ENCODE measurements at places on chromosomes 3 and 15.

GRCh38 chr3:125587039-125587648 is 8.2 kb downstream of the OSBPL11 start:
- no peak for DNase-seq

DNA sequence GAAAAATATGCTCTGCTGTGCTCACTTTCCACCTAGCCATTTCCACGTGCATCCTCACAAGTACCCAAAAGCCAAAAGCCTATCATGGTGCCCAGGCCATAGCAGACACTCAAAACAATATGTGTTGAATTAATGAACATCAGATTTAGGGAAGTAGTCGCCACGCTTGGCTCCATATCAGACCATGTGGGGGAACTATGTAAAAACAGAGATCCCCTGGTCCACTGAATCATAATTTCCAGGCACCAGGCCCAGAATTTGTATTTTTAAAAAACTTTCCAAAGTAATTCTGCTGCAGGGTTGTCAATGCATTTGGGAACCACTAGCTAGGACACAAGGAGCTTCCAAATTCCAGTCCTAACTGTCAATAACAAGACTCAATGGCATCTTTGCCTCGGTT is 77.3 kb downstream of the CNTN3 start:
- DNase-seq, result no peak

- DNase-seq, result no peak
These were observed 462.6 kb downstream of the PDCD6IP start for GRCh38 chr3:34261001-34261385.

- DNase-seq, result no peak
These were observed 21.3 kb downstream of the MEGF11 start for GRCh38 chr15:66232267-66232625.

DNA sequence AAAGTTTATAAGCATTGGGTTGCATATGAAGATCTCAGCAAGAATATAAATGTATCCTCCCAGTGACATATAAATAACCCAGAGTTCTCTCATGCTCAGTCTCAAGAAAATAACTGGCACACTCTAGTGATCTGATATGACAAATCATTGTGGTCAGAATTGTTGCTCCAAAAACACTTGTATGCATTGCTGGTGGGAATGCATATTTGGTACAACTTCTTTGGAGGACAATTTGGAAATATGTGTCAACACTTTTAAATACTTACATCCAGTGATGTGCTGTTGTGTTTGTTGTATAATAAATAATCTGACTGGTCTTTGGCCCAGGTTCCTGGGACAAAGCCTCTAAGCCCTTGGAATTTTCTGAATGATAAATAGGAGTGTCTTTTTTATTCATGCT is 66.7 kb upstream of the STT3B start:
- DNase-seq, result no peak

- DNase-seq, result no peak
These were observed 27.6 kb downstream of the CMC1 start for GRCh38 chr3:28268989-28269388.

DNA sequence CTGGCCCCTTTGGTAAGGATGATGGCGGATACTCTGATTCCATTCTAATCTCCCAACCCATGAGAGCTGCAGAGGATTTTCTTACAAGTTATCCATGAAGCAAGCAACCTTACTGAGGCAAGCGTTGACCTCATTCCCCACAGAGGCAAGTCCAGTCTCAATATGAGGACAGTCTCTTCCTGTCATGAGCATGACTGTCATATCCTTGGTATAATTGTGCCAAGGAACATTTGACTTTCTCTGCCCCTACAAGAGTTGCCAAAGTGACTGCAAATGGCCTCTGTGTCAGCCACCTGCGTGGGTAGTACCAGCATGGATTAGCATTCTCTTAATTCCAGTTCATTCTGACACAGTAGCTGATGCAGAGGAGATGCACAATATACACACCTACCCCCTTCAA is 71.2 kb upstream of the TMEM158 start:
- DNase-seq, result no peak

- DNase-seq, result no peak
These were observed 513.7 kb downstream of the FOXP1 start for GRCh38 chr3:71069797-71070196.

DNA sequence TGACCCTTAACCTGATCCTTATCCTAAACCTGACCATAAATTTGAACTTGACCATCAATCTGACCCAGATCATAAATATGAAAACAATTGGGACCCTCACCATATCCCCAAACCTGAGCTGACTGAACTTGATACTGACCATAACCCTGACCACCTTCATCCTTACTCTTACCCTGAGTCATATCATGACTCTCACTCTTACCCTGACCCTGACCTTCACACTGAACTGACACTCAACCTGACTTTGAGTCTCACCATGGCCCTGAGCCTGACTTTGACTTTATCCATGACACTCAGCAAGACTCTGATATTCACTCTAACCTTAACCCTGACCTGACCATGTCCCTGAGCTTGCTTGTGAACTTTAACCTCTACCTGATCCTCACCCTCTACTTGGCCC is 34.3 kb upstream of the SLC25A26 start:
- DNase-seq, result no peak

DNA sequence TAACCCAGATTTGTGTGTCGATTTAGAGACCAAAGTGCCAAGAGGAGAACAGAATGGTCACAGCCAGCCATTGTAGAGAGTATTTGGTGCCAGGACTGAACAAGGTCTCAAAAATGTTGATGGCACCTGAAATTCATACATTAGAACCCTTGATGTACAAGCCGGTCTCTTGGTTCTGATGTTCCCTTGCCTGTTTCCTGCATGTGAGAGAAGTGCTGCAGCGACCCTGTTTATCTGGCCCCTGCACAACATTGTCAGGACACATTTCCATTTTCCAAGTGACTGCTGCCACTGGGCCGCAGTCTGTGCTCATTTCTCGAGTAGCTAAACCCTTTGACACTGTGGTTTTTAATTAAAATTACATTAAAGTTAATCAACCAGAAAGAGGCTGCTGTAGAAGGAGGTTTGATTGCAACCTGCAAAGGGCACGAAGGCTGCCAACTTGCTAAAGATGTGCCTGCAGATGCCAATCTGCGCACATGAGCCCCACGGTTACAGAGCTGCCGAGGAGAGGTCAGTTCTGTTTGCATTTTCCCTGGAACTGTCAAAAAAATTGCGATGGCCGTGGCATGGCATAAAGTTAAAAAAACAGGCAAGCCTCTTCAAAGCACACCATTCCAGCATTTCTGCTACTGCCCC is 136.4 kb upstream of the CMC1 start:
- no peak for DNase-seq

DNA sequence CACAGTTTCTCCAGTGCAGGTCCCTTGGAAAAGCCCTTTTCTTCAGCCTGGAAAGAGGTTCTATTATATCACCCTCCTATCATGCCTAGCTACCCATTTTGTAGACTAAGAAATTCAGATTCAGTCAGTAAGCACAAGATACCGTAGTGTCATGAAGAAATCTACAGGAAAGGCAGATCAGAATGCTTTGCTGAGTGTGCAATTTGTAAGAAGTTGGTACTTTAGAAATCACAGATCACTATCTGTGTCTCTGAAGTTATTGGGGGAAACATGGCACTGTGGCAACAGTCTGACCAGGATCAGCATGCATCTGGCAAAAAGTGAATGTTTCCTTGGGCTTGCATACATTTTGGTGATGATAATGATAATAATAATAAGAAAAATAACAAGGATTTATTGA is 531.8 kb downstream of the EPHB1 start:
- no peak for DNase-seq

DNA sequence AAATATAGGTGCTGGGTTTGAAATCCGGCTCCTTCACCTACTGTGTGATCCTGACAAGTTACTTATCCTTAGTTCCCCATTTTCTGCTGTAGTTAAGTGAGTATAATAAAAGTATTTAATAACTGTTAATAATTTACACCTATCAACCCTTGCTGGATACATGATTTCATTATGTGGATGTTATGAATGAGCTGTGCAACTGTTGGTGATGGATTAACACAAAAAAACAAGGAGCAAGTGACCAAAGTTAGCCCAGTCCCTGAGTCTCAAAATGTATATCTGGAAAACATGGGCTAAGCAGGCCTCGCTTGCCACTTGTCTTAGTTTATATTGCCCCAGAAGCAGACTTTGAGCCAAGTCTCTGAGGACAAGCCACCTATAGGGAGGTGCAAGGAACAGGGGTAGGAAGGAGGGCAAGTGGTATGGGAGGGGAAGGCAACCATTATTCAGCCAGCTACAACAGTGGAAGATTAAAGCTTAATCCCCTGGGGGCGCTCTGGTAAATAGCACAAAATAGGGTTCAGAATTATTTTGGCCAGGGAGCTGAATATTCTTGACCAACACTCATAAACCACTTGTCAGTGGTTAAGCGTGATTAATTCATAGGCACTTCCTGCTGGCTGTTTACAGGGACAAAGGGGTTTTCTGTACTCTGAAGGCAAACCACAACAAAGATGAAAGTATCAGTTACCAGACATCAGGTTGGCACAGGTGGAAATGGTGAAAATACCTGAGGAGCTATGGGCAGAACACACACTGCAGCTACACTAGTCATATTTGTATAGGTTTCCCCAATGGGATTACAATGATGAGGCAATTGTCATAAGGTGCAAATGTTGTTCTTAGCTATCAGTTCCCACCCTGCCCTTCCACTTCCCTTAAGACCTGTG is 76.2 kb downstream of the TRIM42 start:
- no peak for DNase-seq

DNA sequence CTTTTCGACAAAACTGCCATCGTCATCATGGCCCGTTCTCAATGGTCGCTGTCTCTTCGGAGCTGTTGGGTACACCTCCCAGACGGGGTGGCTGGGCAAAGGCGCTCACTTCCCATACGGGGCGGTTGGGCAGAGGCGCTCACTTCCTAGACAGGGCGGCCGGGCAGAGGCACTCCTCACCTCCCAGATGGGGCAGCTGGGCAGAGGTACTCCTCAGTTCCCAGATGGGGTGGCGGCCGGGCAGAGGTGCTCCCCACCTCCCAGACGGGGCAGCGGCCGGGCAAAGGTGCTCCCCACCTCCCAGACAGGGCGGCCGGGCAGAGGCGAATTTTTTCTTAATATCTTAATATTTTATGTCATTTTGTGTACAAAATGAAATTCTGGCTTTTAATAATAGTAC is 44.5 kb downstream of the PARP14 start:
- DNase-seq, result no peak

DNA sequence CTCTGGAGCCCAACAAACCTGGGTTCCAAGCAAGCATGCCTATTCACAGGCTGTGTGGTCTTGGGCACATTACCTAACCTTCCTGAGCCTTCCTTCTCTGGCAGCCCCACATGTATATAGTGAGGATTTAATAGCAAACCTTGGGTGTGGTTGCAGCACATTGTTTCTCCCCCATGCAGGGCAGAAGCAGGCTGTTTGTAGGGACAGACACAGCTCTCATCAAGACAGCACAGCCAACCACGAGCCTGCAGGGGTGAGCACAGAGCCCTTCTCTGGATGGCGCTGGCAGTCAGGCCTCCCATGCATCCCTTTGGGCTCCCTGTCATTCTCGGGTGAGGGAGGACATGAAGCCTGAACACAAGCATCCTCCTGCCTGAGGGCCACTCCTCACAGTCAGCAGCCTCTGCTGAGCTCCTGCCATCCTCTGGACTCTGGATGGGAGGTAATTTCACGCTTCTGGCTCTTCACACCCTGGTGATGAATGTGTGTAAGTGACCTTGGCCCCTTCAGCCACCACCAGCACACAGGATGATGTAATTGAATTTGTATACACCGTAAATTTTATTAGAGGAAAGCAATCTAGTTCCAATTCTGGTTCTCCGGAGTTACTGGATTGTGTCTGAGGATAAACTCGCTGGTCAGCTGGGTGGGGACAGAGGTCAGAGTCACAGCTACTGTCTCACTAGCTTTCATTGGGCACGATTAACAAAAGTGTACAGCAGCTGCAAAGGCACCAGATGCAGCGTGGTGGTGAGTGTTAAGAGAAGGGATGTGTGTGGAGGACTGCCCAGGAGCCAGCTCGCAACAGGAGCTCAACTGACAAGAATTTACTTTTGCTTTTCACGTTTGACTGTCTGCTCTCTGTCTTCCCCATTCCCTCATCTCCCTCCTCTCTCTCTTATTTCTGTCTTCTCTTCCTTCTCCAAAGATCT is 118.1 kb downstream of the CLSTN2 start:
- DNase-seq, result no peak

- no peak for DNase-seq
These were observed 116.5 kb downstream of the UBE2E2 start for GRCh38 chr3:23319366-23320312.

DNA sequence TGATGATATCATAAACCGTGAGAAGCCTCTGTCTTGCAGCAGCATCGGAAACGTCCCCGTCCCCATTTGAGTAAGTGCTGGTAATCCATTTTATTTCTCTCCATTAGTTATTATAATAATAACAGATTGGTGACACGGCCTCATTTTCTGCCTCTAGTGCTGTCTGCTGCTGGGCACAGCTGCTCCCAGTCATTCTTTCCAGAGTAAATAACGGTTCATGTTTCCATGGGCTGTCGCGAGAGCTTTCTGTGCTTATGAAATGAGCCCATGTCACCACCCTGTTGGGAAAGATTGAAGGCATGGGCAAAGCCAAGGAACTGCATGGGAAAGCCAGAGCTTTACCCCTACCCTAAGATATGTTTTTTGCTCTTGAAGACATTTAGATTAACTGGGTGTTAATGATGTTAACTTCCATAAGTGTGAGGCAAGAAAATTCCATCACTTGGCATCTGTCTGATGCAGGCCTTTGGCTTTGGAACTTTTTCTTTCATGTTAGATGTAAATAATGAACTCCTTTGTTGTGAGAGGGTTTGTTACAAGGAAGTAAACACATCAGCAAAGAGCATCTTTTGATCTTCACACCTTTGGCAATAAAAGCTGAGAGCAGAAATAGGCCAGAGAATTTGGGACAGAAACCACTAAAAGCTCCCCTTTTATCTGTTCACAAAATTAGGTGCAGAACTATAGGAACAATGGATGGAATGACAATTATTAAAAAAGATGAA is 141.8 kb downstream of the FILIP1L start:
- DNase-seq, result no peak

GRCh38 chr3:147267434-147267833 is 138.9 kb downstream of the ZIC4 start:
- DNase-seq, result no peak

GRCh38 chr15:67799801-67800205 is 25.5 kb upstream of the SKOR1 start:
- no peak for DNase-seq

DNA sequence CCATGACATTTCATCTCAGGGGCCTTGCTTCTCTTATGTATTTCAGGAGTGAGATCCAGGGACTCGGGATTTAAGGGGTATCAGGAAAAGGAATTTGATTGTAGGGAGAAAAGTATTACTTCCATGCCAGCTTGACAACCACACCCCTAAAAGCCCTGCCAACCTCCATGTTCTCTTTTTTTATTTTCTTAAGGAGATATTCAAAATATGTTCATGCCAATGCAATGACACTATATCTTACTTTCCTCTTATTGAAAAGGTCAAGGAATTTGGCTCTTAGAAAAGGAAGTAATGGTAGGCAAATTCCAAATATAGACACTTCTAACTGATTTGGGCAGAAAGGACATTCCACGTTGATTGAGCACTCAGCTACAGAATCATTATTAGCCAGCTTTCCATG is 407.5 kb upstream of the NECTIN3 start:
- DNase-seq, result no peak

- DNase-seq, result no peak
These were observed 66.7 kb downstream of the FBXL22 start for GRCh38 chr15:63663906-63664305.

Measured in activated T-cell treated with anti-CD3 and anti-CD28 coated beads for 24 hours (primary cell).